ENCODE measurements at places on chromosomes 5 and 9.

DNA sequence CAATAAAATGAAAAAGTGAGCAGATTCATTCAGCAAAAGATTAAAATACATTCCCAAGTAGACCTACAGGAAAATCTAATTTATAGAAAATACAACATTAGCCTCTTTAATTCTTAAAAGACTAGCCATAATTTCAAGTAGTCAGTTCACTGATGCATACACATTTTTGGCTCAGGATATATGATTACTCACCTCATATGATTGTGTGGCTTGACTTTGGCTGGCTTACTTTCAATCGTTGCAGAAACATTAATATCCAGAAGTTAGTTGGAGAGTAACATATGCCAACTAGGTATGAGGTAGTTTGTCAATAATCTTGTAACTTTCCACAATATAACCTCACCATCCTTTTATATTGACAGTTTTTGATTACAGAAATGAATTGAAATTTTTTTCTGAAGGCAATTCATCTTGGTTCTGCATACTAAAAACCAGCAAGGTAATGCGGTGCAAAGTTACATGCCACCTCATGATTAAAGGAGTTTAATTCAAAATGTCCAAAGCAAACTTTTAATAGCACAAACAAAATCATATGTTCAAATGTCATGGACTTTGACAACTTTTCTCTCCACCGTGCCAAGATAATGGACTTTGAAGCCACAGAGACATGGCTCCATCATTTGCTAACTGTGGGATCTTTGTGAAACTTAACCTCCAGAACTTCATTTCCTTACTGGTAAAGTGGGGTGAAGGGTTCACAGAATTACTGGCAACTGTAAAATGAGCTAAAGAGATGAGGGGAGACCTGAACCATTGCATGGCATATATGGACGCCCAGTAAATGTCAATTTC, 76.6 kb upstream of the PAM start:
- DNase-seq, result no peak

GRCh38 chr5:39262981-39263380, 43.6 kb upstream of the FYB1 start:
- no peak for DNase-seq

GRCh38 chr5:120684213-120684612, 220.1 kb downstream of the PRR16 start:
- no peak for DNase-seq

- no peak for DNase-seq
Observed at GRCh38 chr5:74762599-74762998, 4.3 kb downstream of the GFM2 start.

DNA sequence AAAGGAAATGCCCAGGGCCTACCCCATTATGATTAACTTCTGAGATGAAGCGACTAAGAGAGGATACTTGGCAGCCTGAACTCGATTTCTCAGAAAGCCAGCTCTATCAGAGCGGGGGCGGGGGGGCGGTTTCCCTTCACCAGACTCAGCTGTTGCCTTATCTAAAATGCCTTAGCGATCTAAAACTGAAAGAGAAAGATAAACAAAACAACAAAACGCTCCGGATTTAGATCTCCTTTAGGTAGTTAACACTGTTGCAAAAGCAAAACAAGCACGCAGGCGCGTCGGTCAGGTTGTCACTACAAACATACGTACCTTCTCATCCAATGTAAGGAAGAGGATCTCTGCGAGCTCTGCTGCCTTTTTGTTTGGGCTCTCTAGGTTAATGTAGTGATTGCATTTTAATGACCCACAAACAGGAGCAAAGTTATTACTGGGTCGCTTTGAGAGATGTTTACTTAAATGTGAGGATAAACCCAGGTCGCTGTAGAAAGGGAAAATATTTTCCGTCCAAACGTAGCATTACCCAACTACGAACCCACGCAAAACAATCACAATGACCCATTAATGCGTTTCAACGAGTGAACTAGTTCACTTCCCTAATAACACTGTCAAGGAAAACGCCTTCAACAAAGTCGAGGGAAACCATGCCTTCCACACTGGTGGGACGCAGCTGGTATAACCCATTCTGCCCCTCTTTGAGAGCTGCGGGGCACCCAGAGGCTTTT, 982 bp downstream of the EPB41L4A start:
- DNase-seq, result peak; percentile 31

DNA sequence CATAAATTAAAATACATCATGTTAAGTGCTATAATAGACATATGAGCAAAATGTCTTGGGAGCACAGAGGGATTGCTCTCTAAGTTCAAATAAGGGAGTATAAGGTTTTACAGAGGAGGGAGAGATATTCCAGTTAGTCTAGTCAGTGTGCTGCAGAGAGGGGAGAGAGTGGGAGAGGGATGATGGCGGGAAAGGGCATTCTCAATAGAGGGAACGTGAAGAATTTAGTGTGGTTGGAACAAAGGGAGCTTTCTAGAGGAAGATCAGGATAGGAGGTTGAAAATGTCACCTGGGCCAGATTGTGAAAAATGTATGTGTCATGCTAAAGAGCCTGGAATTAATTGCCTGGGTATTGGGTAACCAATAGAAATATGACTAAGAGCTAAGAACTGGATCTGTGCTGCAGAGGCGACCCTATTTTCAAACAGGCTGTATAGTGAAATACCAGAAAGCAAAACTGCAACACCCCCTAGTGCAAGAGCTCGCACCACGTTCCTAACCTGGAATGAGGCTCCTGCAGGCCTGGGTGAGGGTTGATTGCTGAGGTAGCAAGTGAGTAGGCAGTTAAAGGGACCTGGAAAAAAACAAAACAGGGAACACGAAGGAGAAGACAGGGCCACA, 791.8 kb upstream of the C9orf72 start:
- DNase-seq, result no peak

DNA sequence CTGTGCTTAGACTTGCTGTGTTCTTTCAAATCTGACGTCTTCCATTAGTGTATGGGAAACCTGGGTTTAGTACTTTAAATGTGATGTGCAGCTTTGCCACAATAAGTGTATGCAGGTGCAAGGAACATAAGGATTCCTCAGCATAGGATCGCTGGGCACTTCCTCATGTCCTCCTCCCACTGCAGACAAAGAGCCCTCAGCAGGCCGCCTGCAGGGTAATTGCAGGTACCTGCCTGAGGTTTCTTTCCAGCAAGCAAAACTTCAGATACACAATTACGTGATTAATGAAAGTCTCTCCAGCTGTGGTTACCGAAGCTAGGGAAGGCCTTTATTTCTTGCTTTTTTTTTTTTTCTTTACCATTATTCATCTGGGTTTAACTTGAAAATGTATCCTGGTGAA, 233.1 kb downstream of the RFK start:
- DNase-seq, result no peak

GRCh38 chr5:141558150-141558549, 60.6 kb downstream of the DIAPH1 start:
- no peak for DNase-seq

- no peak for DNase-seq
Observed at GRCh38 chr9:109922617-109923470, 142.8 kb downstream of the PALM2AKAP2 start.

GRCh38 chr5:14035859-14036503, 91.5 kb upstream of the DNAH5 start:
- DNase-seq, result no peak

GRCh38 chr5:148746826-148747535, 79.4 kb upstream of the ADRB2 start:
- DNase-seq, result no peak

DNA sequence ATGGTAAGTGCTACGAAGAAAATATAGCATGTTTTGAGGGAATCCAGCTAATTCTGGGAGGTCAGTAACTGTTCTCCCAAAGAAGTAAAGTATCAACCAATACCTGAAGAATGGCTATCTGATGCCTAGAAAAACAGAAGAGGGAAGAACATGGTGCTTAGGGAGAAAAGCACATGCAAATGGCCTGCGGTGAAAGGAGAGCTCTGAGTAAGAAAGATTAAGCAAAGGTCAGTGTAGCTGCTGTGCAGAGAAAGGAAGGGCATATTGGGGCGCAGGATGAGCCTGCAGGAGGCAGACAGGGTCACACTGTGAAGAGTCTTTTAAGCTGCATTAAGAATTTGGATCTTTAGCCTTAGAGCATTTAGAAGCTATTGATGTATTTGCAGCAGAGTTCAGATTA, 11.0 kb downstream of the ADRB2 start:
- DNase-seq, result no peak

DNA sequence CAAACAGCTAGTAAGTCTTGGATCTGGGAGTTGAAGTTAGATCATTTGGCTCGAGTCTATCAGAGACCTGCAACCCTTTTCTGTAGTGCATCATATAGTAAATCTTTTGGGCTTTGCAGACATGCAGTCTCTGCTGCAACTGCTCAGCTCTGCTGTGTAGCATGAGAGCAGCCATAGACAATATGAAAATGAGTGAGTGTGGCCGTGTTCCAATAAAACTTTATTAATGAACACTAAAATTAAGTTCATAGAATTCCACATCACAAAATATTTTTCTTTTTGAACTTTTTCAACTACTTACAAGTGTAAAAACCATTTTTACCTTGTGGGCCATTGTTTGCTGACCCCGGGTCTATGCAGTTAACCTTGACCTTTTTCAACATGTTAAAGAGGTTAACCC, 35.2 kb downstream of the ROPN1L start:
- DNase-seq, result no peak

DNA sequence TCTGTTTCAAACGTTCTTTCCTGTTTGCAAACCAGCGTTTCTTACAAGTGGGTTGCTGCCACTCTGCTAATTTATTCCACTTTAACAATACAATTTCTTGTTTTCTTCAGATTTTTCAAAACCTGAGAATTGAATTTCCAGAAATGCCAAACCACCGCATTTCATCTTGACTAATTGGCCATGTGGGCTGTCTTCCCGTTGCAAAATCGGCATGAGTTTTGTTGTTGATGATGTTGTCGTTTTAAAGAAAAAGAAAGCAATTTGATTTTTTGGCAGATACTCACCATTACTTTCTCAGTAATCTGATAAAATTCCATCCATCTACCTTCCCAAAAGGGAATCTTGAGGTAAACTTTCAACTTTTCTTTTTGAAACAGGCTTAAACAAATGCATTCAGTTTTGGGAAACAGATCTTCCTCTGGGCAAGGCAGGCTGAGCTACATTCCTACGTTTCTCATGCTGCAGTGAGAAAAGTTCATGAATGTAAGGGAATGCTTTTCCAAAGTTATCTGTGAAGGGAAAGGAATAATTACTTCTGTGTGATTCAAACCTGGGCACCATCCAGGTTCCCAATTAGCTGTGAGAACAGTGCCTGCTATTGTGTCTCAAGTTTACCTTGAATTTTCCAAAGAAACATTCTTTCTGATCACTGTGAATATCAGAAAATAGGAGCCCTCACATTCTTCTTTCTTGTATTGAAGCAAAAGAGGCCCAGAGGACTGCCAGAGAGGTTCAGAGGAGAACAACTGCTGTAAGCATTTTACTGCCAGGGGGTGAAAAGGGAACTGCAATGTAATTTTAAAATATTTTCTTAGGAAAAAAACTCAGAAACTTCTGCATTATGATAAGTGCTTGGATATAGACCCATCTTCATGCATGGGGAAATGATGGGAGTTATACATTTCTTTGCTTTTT, 100.7 kb upstream of the TUT7 start:
- no peak for DNase-seq

DNA sequence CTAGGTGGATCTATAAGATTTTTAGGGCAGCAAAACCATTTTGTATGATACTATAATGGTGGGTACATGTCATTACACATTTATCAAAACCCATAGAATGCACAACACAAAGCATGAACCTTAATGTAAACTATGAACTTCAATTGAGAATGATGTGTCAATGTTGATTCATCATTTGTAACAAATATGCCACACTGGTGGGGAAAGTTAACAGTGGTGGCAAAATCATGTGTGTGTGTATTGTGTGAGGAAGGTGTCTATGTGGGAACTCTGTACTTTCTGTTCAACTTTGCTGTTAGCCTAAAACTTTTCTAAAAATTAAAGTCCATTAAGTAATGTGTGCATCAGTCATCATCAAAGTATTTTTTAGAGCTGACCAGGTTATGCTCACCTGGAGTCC, 38.9 kb downstream of the HAVCR1 start:
- no peak for DNase-seq

DNA sequence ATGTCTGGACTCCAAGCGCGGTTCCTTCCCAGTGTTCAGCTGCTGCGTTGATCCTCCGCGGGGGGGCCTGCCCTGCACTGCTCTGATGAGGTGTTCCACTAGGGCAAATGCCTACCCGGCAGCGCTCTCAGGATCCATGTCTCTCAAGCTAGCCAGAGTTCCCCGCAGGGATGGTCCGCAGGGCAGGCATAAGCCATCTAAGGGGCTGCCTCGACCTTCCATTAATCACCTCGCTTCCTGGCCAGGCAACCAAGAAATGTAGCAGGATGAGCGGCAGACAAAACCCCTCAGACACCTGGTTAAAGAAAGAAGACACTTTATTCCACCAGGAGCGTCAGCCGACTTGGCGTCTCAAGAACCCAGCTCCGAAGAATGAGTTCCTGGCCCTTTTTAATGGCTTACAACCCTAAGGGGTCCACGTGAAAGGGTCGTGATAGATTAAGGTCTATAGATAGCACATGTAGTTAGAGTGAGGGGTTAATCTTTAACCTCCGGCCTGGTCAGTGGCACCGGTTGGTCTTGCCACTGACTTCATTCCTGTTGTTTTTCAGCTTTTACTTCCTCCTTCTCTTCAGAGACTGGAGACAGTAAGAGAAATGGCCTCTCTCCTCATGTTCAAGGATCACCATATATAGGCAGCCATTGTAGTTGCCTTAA, 47.2 kb upstream of the COX7C start:
- no peak for DNase-seq

- DNase-seq, result no peak
Observed at GRCh38 chr5:76638479-76638878, 15.3 kb upstream of the F2RL2 start.

DNA sequence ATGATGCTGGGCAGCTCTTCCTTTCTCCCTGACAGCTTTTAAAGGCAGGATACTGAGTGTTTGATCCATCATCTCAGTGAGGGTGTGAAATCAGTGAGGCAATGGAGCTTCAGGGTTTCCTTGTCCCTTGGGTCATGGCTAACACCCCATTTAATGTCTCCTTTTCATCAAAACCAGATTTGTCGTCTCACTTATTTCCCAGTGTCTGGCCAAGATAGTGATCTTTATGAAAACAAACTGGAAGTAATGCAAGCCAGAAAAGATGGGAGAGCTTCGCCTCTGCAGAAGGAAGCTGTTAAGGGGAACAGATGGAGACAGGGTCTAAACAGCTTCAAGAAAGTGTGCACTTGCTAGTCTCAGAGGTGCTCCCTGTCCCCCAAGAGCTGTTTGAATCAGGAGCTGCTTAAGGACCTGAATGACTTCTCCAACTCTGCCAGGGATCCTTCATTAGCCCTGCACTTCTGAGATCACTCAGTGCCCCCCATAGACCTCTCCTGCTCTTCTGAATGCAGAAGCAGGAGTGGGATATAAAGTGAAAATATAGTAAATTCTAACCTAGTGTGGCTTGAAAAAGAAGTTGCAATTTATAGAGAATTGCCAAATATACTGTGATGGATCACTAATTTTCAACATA, 96.1 kb downstream of the F2RL2 start:
- DNase-seq, result no peak

GRCh38 chr9:82488313-82489200, 500.0 kb downstream of the SPATA31D1 start:
- DNase-seq, result no peak

DNA sequence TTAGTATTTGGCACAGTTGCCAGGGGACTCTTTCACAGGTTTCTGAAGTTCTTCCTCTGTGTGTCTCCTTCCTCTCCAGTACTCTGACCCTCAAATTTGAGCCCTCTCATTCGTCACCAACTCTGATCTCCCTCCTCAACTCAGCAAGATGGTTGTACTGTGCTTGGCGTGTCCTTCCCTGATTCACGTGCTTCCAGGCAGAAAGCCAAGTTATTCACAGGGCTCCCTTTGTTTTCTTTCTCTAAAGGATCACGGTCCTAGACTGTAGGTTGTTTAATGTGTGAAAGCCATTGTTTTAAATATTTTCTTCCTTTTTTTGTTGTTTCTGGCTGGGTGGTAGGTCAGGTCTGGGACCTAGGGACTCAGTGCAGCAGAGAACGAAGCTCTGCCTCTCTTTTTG, 142.9 kb downstream of the DMAC1 start:
- DNase-seq, result no peak
